ENCODE measurements at places on chromosomes 5 and 9.
A peak's percentile ranks its signal among the peaks of the same experiment; 100 is the strongest.

DNA sequence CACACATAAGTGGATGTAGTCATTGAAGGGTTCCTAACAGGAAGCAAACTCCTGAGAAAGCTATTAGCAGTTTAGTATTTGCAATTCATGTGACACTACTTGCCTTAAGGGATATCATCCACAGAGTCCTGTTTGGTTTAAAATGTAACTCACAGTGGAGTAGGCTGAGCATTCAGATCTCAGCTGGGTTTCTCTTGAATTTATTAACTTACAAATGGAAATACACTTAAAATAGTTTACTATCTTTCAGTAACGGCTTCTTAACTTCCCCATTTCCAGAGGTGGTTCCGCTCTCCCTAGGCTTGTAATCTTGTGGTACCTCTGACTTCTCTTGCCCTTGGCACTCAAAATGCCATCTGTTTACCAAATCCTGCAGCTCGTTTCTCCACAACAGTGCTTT, 660.7 kb upstream of the ADAMTS16 start:
- no peak for DNase-seq

DNA sequence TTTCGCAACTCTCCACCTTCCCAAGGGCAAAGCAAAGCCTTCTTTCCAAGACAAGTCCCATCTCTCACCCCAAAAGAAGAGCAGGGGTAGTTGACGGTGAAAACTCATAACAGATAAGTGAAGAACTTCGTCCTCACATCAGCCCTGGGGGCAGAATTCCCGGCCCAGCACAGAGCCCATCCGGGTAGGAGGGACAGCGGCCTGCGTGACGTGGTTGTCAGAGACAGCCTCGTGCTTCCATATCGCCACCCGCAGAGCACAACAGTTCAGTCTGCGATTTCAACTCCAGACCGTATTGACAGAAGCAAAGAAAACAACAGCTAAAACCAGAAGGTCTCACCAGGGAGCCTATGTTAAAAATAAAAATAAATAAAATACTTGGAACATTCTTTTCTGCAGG, 273.2 kb downstream of the SYK start:
- DNase-seq = no peak

GRCh38 chr9:27413511-27414219, 110.4 kb upstream of the IFNK start:
- DNase-seq = no peak

DNA sequence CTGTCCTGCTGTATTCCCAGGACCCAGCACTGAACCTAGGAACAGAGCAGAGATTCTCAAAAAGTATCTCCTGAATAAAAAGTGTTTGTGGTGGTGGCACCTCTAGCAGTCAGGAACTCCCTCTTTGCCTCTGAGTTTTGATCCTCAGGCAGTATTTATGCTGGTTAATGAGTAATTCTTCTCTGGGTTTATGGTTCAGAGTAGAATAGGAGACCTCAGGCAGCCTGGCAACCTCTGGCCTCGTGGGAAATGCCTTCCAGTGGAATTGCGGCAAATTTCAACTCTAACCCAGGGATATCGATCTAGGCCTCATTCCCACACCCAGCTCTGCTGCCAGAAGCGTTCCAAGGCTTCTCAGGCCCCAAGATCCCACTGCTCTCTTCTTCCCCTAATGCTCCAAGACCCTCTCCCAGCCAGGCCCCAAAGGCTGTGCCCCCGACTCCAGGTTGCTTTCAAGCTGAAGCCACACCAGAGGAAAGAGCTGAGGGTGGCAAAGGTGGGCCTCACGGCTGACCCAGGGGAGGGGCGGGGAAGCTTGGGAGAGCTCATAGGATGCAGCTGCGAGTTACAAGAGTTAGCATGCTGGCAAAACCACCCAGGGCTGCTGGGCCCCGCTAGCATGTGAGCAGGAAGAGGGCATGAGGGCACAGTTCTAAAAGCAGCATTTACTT, 10.9 kb upstream of the HDHD3 start:
- DNase-seq = no peak

DNA sequence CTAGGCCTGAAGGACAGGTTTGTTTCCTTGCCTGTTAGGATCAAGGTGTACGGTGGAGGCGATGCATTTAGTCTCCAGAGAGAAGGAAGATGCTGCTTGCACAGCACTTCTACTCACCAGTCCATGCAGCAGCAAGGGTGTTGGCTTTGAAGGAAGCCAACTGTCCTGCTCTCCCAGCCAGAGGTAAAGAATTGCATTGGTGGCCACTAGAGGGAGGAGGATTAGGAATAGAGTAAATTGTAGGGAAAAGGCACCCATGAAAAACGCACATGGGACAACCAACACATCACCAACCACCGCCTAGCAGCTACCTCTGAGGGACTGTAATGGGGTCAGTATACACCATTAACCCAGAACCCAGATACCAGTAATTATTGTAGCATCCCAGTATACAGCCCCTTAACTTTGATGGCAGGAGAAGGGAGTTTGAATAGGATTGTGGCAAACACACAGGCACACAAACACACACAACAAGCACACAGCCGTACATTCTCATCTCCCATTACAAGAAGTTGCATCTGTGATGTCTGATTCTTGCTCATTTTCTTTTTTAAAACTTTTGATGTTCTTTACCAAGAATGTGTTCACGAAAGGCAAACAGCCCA, 267.7 kb downstream of the ADAMTS6 start:
- DNase-seq = peak; percentile 17

DNA sequence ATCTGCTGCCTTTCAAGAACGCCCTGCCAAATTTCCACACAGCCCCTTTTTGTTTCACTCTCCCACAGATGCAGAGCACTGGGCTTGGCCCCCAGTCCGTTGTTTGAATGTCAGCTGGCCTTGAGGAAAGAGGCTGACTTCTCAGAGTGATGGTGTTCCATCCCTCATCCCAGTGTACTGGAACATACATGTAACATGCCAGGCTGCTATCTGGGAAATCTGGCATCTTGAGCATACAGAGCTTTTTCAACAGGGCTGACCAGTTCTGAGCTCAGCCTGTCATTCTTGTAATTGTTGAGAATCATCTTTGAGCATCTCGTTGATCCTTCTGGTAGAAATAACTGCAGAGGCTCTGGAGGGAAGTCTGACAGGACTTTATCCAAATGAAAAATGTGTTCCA, 2.8 kb downstream of the GALNT10 start:
- DNase-seq = no peak

- no peak for DNase-seq
Observed at GRCh38 chr9:123268199-123268464, 254 bp downstream of the STRBP start.

GRCh38 chr5:151378616-151379015, 31.3 kb upstream of the SLC36A2 start:
- no peak for DNase-seq

- DNase-seq = no peak
Observed at GRCh38 chr5:168031614-168032013, 259.8 kb upstream of the WWC1 start.

DNA sequence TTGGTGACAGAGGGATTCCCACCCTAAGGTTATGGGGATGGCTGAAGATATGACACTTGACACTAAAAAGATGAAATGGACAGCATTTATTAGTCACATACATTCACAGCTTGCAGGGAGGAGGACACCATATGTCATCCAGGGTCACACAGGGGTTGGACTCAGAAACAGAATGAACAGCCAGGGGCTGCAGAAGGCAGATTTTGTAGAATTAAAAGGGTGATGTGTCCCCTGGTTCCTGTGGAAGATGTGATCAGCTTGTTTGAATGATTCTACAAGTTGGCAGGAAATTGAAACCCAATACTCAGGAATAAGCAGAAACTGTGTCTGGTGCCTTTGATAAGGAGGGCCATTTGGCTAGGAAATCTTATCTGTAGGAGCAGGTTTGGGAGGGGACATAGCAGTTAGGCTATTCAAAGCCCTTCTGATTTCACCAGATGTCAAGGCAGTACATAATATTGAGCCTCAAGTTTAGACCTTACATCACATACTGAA, 102.3 kb upstream of the GRIN3A start:
- no peak for DNase-seq

DNA sequence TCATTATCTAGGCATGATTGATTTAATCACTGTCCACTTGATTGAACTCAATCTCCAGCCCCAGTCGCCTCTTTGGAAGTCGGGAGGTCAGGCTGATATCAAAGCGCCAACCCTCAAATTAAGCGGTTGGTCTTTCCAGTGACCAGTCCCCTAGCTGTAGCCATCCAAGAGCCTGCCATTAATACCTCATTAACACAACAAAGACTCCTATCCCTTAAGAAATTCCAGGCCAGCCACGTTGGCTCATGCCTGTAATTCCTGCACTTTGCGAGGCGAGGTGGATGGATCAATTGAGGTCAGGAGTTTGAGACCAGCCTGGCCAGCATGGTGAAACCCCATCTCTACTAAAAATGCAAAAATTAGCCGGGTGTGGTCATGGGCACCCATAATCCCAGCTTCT, 27.4 kb upstream of the GCNT1 start:
- DNase-seq = no peak

GRCh38 chr5:137071931-137072330, 427.2 kb downstream of the SPOCK1 start:
- no peak for DNase-seq

DNA sequence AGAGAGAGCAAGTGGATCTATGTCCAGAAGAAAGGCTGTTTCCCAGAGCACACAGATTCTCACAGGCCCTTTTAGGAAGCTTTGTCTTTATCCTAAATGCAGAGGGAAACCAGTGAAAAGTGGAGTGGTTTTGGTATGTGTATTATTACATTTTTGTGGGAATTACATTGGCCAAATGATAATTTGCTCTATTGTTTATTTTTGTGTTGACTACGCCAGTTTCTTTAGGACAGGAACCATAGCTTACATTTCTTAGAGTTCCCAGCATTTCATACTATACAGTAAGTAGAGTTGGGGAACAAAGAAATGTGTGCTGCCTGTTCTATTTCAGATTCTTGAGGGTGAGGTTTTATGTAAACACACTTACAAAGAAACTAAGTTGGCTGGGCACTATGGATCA, 29.4 kb upstream of the SPATA31D4 start:
- no peak for DNase-seq

GRCh38 chr9:37156781-37157356, 36.5 kb downstream of the ZCCHC7 start:
- DNase-seq = no peak

DNA sequence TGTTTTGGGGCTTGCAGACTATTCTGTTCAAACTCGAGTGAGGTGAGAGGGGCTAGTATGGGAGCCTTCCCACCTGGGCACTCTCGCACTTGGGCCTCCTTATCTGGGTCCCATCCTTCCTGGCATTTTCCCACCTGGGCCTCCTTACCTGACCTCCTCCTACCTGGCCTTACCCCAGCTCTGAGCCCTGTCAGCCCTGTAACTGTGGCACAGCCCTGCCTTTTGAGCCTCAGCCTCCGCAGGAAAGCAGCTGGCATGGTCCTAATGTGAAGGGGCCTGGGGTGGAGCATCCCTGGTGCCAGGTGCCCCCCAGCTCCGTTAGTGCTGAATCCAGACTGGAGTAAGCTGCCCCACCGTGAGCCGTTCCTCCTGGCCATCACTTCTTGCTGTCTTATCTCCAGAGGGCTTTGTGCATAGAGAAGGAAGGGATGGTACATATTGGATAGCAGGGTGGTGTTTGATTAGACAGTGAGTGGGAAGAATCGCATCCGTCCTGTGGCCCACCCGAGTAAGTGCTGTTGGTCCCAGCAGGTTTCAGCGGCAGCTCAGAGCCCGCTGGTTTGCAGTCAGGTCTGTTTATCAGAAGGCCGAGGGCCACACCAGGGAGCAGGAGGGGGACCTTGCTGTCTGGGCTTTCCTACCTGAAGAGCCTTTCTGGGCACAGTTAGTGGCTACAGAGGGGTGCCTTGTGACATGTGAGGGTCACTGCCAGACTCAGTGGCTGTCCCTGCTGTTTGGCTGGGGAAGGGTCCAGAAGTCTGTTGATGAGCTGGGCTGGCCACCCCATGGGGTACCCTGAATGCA, 76.5 kb downstream of the WNK2 start:
- DNase-seq = no peak

- DNase-seq = no peak
Observed at GRCh38 chr5:153168241-153168640, 322.2 kb upstream of the GRIA1 start.

GRCh38 chr5:157941616-157942015, 82.7 kb upstream of the CLINT1 start:
- no peak for DNase-seq

DNA sequence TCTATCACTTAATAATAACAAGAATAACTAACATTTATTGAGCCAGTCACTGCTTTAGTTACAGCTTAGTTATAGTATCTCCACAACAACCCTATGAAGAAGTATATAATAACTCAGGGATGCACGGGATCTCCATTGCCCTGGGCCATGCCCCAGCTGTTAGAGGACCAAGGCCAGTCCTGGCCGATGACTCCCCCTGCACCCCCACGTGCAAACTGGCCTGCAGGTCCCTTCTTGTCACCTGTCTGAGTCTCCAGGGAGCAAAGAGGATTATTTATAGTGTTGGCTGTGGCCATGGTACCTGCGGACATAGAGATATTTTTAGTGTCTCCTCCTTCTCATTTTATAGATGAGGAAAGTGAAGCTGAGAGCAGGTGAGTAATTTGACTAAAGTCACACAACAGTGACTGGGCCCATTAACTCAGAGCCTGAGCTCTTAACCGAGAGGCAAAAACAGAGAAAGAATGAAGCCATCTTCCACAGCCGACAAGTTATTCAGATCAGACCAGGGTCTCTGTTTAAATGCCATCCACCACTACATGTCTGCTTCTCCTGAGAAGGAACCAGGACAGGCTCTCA, 94.4 kb downstream of the TMEM215 start:
- no peak for DNase-seq

GRCh38 chr9:75918154-75918553, 27.7 kb downstream of the PCSK5 start:
- DNase-seq = no peak

GRCh38 chr5:155952486-155953089, 374.4 kb upstream of the SGCD start:
- DNase-seq = no peak

DNA sequence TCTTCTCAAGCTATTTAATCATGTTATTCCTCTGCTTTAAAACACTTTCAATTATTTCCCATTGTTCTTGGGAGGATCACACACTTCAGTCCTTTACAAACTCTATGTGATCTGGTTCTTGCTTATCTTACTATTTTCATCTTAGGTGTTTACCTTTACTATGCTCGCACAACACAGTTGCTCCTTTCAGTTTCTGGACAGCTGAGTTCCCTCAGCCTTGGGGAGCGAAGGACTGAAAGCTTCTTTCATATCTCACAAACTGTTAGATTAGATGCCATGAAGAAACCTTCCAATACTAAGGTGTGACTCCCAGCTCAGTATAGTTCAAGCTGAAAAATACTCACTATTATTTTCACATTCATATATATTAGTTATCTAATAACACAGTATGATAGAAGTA, 117.9 kb downstream of the CDC42SE2 start:
- no peak for DNase-seq

- no peak for DNase-seq
Observed at GRCh38 chr5:14284392-14285148, 141.4 kb downstream of the TRIO start.

- no peak for DNase-seq
Observed at GRCh38 chr5:169805937-169806700, 169.0 kb downstream of the DOCK2 start.

GRCh38 chr5:154813736-154814135, 36.7 kb downstream of the FAXDC2 start:
- DNase-seq = no peak
